ENCODE measurements at places on chromosomes 2 and 18.

GRCh38 chr2:26699295-26699694 is 6.8 kb downstream of the KCNK3 start:
- DNase-seq = no peak

- DNase-seq = no peak
Measured at GRCh38 chr18:76752400-76752799, 70.0 kb upstream of the ZNF236 start.

GRCh38 chr2:215698566-215698965 is 262.7 kb upstream of the FN1 start:
- peak; percentile 99 for DNase-seq

DNA sequence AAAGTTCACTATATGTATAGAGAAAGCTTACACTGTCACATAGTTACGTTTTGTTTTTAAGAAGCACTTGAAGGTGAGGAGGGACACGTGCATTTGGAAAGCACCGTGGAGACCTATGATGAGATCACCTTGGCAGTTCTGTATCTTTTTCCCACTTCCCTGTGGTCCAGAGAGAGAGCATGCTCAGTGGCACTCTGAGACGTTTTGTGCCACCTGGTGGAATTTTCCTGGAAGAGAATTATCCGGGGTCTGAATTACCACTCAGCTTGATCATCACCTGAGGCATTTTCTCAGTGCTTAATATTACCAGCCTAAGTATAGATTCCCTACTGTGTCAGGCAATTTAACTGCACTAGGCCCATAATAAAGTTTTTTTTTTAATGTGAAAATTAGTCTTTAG is 469.4 kb upstream of the SMIM21 start:
- peak; percentile 6 for DNase-seq

DNA sequence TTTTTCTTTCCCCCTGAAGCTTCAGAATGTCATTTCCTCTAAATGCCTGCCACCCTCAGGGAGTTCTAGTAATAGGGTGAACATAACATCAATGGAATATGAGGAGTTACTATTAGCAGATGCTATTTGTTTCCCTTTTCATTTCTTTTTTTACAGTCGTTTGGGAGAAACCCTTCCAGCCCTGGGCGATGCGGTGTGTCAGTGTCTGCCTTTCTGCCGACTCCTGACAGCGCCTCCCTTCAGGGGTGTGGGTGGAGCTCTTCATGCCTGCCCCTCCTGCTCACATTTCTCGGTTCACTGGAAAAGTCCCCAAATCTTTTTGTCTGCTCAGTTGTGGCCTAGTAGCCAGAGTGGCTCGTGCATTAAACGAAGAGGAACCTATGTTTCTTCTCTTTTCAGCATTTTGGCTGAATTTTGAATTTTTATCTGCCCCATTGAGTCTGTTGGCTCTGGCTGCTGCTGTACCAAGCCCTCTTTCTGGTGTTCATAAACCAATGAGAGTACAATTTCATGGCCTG is 72.3 kb downstream of the FMNL2 start:
- DNase-seq = peak; percentile 69

GRCh38 chr2:19933351-19933981 is 31.7 kb upstream of the TTC32 start:
- peak; percentile 77 for DNase-seq

- DNase-seq = peak; percentile 83
Measured at GRCh38 chr2:220466251-220466691, 838.8 kb downstream of the SLC4A3 start.

DNA sequence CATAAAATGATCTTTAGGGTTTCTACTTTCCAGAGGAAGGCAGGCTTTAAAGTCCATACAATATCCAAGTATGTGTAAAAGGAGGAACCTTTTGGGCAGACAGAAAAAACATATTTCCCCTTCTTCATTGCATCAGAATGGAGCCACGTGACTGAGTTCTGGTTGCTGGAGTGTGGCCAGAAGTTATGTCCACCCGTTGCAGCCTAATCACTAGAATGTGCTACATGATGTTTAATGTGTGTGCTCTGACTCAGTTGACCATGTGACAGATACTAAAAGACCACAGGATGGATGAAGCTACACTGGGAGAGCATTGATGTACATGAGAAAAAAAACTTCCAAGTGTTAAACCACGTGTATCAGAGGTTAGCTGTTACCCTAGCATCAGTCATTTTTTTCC is 460.9 kb downstream of the RIT2 start:
- DNase-seq = no peak

GRCh38 chr18:33828949-33829348 is 250.9 kb downstream of the ASXL3 start:
- no peak for DNase-seq

Measured in EH (cell line).